ENCODE measurements at places on chromosomes 4 and X.

- DNase-seq, result no peak
These were observed 30.0 kb downstream of the SMIM31 start for GRCh38 chr4:164783976-164784375.

GRCh38 chr4:186642998-186643397 lies 80.7 kb downstream of the FAT1 start:
- DNase-seq, result no peak

- DNase-seq, result no peak
These were observed 16.2 kb upstream of the SCRG1 start for GRCh38 chr4:173415092-173415491.

- DNase-seq, result peak; percentile 19
These were observed 152.0 kb upstream of the SLC4A4 start for GRCh38 chr4:71186566-71187403.

- DNase-seq, result no peak
These were observed 132.1 kb upstream of the SLC4A4 start for GRCh38 chr4:71206763-71207162.

DNA sequence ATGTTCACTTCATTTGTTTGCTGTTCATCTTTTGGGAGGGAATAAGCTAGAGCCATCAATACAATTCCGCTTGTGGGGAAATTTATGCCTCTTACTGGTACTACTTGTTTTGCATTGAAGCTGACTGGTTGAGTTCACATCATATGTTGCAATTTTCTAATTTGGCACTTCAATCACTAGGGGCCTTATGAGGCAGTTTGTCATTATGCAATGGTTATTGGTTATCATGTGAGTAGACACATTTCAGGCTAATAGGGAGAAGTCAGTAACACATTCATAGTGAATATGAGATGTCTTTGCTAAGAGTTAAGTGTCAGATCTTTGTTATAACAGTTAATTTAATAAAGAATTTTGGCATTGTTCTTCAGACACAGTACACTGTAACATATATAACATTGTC lies 5.0 kb downstream of the RPL36A start:
- DNase-seq, result no peak

- DNase-seq, result no peak
These were observed 728.9 kb downstream of the PCDH18 start for GRCh38 chr4:136803433-136803832.

Measured in T-helper 2 cell (primary cell).